ENCODE measurements at places on chromosomes 16 and 17.
A peak's percentile ranks its signal among the peaks of the same experiment; 100 is the strongest.

DNA sequence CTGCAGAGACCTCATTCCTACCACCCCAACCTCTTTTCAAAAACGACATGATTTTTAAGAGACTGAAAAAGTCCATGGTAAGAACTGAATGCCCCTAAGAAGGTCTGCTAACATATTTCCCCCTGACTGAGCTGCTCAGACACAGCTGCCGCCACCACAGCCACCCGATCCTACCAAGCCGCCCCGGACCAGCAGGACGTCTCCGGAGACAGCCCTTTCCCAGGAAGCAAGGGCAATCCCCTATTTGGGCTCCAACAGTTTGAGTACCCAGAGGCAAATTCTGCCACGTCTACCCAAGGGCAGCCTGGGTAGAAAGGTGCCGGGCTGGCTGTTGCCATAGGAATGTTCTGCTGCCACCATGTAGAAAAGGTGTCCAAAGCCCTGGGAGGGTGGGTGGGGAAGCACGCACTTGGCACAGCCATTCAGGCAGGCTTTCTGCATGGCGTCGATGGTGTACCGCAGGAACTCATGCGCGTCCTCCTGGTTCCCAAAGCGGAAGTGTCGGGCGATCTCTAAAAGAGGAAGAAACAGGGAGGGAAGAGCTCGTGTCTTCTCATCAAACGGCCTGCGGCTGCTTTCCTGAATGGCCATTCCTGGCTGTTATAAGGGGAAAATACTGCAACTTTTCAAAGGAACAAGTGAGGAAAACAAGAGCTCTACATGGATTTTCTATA is 13.6 kb downstream of the USP36 start:
- no peak for DNase-seq

- DNase-seq, result peak; percentile 29
These were observed 21.4 kb downstream of the ZC3H18 start for GRCh38 chr16:88591577-88592021.

- DNase-seq, result no peak
These were observed 1023.4 kb upstream of the CDH8 start for GRCh38 chr16:63059676-63060075.

DNA sequence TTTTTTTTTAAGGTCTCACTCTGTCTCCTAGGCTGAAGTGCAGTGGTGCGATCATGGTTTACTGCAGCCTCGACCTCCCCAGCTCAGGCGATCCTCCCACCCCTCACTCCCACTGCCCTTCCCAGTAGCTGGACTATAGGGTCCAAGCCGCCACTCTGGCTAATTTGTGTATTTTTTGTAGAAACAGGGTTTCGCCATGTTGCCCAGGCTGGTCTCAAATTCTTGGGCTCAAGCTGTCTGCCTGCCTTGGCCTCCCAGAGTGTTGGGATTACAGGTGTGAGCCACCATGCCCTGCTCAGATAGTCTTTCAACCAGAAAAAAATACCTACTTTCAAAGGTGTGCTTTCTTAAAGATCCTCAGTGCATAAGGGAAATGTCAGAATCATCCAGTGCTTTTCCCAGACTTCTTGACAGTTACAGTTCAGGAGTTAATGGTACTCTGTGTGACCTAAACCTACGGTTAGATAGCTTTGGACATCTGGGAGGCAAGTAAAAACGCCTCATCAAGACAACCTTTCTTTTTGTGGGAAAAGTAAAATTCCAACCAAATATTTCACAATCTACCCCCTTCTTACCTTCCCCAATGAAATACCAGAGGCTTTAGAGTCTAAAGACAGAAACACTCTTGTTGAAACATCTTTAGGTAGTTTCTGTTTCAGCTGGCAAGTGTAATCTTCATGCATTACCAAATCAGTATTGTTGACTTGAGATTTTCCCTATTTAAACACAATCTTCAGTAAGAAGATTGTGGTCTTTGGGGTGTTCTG is 6.8 kb downstream of the RSPRY1 start:
- DNase-seq, result no peak

DNA sequence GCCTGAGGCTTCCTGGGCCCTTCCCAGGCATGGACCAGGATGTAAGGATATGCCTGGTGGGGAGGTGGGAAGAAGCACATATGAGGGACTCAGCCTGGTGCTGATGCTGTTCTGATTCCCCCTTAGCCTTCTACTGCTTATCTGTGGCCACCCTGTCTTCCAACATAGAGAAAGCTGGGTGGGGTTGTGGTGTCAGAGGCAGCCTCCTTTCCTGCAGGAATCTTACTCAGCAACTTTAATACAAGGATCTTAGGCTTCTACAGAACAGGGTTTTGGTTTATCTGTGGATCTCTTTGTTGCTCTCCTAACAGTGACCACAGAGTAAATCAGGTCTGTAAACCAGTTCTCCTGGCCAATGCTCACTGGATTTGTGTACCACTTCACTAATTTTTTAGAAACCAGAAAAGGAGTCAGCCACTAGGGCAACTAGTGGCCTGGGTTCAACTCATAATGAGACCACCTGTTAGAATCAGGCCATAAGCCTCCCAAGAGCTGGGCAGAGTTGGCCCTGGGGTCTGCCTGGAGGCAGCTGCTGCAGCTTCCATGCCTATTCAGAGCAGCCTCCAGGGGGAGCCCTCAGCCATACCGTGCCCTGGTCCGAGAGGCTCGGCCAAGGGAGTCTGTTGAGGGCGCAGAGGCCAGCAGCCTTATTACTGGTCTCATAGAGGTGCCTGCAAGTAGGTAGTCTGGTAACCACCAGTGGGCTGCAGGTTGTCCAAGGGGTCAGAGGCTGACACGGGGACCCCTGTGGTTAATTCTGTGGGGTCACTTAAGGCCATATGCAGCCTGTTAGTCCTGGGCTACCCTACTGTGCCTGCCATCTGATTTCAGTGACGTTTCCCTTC is 7.1 kb downstream of the HAS3 start:
- DNase-seq, result peak; percentile 72

DNA sequence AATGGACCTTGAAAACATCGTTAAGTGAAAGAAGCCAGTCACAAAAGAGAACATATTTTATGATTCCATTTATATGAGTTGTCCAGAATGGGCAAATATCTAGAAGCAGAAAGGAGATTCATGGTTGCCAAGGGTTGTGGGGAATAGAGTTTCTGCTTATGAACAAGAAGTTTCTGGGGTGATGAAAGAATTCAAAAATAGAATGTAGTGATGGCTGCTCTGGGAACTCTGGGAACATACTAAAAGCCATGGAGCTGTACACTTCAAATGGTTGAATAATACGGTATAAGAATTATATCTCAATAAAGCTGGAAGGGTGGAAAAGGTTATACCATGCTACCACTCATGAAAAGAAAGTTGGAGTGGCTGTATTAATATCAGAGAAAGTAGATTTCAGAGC is 18.5 kb downstream of the AKTIP start:
- no peak for DNase-seq

- peak; percentile 48 for DNase-seq
These were observed 61.0 kb downstream of the TNRC6C start for GRCh38 chr17:78019367-78019975.

- no peak for DNase-seq
These were observed 7.5 kb downstream of the POLR2C start for GRCh38 chr16:57469917-57470470.

- no peak for DNase-seq
These were observed 117.0 kb upstream of the IRX3 start for GRCh38 chr16:54403580-54403979.

GRCh38 chr17:67850991-67851631 is 25.8 kb downstream of the BPTF start:
- no peak for DNase-seq

DNA sequence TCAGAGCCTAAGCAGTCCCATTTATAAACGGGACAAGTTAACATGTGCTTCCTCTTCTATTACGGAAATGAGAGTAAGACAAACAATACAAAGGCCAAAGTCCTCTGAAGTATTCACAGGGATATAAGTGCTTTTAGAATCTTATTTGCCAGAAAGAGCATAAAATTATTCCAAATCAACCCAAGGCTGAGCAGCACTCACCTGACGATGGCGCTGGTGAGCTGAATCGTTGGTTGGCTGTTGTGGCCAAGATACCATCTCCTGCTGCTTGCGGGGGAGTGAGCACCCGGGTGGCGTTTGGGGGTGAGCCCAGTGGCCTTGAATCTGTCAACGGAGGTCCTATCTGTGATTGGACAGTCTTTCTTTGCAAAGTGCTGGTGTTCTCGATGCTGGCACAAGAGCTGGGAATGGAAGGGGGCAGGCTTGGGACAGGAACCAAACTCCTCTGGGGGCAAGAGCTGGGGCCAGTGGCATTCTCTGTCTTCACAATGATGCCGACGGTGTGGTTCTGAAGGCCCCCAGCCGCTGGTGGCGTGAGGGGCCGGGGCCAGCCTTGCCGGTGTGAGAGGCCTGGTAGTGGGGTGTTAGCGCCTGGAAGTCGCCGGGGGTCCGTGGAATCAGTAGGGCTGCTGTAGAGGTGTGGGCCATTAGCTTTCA is 9.5 kb upstream of the DHRS13 start:
- peak; percentile 45 for DNase-seq

DNA sequence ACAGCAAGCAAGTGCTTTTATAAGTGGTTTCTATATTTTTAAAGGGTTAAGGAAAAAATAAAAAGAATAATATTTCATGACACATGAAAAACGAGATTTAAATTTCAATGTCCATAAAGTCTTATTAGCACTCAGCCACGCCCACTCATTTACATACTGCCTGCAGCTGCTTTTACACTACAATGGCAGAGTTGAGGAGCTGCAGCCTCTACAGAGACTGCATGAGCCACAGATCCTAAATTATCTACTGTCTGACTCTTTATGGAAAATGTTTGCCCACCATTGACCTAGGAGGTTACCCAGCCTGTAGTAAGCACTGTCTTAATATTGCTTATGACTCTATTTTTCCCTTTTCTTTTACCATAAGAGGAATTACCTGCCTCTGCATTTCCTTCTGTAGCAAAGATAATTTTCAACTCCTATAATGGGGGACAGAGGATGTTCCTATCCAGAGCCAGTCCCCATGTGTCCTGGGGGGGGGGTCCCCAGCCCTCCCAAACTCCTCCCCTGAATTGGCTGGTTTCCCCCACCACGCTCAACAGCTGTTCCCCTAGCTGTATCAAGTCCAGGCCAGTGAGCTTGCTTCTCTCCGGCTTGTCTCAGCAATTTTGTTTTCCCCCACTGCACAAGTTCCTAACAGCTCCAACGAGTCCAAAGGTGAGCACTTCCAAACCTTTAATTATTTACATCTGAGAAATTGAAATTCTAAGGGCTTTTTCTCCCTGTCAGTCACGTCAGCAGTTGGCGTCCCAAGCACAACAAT is 139.4 kb upstream of the ERCC4 start:
- no peak for DNase-seq

GRCh38 chr17:13601776-13602551 is at the start of gene HS3ST3A1:
Gene HS3ST3A1, minus strand, starts transcription at chr17:13601929. Its CDS starts 800 bp downstream, at chr17:13601129.
- peak; percentile 93 for DNase-seq

GRCh38 chr17:79955167-79955549 is 80.5 kb downstream of the TBC1D16 start:
- DNase-seq, result no peak

- DNase-seq, result no peak
These were observed 485 bp upstream of the GDPD3 start for GRCh38 chr16:30113711-30114333.

DNA sequence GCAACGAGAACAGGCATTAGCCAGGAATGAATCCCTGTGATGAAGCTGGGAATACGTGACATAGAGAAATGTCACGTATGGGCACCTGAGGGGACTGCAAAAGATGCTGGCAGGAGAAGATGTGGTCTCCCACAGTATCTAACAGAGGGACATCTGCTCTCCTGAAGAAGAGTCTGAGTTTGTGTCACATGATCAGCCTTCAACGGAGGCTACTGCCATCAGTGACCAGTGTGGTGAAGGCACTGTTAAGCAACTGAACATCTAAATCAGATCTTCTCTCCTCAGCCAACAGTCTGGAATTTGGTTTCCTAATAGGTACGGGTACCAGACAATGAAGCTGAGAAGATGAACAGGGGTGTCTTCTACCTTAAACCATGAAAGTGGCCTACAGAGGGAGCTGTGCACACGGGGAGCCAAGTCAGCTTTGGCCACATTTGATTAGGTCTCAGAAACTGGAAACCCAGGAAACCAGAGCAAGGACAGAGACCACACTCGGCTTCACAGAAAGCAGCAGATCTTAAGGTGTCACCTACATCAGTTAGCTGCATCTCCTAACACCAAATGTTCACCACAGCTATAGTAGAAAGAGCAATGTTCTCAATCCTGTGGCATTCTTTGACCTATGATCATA is 41.8 kb downstream of the BRD7 start:
- DNase-seq, result peak; percentile 61

DNA sequence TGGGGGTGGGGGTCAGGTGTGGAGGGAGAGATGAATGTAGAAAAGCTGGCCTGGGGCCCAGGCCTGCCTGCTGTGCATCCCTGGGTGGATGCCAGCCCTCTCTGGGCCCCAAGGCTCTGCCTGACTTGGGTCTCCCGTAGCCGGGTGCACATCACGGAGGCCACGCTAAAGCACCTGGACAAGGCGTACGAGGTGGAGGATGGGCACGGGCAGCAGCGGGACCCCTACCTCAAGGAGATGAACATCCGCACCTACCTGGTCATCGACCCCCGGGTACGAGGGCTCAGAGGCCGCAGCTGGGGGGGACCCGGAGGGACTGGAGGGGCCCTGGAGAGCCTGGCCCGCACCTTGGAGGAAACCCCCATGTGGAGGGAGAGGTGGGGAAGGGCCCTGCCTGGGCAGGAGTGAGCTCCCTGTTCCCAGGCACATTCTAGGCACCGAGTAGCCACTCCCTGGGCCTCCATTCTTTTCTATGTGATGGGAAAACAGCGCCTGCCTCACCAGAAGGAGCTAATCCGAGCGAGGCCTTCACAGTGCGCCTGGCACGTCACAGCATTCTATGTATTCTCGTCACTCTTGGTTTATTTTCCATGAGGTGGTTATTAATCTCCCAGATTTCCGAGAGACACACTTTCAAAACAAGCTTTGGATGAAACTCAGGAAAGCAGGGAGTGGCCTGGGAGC is 34.7 kb downstream of the ADCY7 start:
- no peak for DNase-seq

Measured in NB4 (cell line).